CD4-positive, alpha-beta T cell treated with Interleukin-1 beta for 1 hour (primary cell): ENCODE measurements at places on chromosomes 13 and 19.

- no peak for DNase-seq
Measured at GRCh38 chr19:23542562-23542961, 144.4 kb downstream of the ZNF675 start.

DNA sequence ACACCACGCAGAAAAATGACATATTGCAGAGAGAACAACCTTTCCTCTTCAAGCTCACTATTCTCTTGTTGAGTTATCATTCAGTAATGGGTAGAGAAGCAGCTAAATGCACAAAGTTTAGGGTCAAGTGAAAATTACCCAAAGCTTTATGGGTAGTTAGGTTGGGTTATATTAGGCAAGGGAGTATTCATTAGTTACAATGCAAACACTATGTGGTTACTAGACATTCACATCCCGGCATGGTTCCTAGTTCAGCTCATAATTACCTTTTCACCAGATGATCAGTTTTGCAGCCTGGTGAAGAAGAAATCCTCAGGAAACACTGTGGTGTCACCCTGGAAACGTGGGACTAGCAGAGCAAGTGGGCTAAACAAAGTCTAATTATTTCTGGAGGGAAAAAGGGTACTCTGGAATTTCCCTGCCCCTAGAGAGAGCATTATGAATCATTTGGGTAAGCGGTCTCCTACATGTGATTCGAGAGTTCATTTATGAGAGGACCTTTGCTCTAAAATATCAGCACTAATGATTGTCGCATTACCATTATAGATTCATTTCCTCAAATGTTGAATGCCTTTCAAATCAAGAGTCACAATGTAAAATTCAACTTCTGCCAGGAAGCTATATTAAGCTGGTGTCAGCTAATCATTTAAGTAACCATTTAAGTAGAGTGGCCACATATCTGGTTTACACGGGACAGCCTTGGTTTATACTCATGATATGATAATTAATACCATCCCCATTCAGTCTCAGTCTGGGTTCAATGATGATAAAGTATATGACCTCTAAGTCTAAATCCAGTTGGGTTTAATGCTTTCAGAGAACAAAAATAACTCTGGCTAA lies 1208.0 kb downstream of the DIAPH3 start:
- DNase-seq, result no peak

- no peak for DNase-seq
Measured at GRCh38 chr19:35740108-35740422, 2.2 kb downstream of the IGFLR1 start.

- no peak for DNase-seq
Measured at GRCh38 chr13:25846222-25846984, 205.4 kb downstream of the SHISA2 start.

DNA sequence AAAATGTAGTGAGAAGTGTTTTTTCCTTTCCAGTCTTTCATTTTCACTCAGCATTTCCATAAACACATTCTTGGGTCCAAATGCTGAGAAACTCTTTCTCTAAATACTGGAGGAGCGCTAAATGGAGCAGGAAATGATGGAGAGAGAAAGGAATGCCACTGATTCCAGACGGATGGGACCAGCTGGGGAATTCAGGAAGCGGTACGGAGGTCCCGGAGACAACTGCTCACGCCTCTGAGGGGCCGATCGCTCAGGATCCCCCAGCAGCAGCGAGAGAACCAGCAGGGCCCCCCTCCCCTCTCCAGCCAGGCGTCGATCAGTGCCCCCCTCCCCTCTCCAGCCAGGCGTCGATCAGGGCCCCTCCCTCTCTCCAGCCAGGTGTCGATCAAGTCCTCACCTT lies 13.2 kb downstream of the RASA3 start:
- no peak for DNase-seq

- no peak for DNase-seq
Measured at GRCh38 chr13:48773531-48774275, 120.0 kb downstream of the CYSLTR2 start.

DNA sequence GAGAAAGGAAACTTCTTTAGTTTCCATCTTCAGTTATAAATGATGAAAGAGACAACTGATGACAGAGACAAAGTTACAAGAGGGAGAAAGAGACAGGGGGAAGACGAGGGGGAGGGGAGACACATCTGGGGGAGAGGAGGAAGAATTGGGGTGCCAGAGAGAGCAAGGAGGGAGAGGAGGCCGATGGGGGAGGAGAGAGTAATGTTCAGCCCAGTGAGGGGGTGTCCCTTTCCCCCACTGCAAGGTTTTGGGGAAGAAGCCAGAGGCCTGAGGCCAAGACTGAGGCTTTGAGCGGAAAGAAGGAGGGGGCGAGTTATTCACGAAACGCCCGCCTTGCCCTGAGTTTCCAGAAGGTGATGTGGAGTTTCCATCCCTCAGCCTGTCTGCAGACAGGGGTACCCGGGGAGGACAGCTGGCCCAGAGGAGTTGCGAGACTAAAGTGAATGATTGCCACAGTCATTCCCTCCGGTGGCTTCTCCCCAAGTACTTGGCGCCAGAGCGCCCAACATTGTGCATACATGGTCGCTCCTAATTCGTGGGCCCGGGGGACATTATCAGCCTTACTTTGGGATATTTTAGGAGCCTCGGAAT lies 558 bp upstream of the PPAN start:
- peak; percentile 69 for DNase-seq

- DNase-seq, result no peak
Measured at GRCh38 chr13:37407156-37407555, 191.4 kb downstream of the POSTN start.

- no peak for DNase-seq
Measured at GRCh38 chr19:29170554-29170953, 42.4 kb downstream of the UQCRFS1 start.

- DNase-seq, result no peak
Measured at GRCh38 chr13:110486061-110486715, 75.3 kb downstream of the RAB20 start.

DNA sequence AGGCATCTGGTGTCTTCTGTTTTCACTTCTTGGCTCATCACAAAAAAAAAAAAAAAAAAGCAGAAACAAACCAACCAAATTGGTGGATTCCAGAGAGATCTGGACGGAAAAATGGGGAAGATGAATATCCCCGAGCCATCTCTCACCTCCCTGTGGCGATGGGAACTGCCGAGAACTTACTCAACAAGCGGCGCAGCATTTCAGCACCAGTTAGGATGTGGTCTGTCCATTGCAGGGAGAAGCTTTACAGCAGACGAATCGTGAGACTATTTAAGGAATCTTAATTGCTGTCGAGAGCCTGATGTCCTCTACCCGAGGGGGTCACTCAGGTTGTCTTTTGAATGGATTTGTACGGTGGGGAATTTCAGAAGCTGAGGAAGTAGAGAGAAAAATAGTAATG lies 17.3 kb upstream of the KDM4B start:
- DNase-seq, result no peak

DNA sequence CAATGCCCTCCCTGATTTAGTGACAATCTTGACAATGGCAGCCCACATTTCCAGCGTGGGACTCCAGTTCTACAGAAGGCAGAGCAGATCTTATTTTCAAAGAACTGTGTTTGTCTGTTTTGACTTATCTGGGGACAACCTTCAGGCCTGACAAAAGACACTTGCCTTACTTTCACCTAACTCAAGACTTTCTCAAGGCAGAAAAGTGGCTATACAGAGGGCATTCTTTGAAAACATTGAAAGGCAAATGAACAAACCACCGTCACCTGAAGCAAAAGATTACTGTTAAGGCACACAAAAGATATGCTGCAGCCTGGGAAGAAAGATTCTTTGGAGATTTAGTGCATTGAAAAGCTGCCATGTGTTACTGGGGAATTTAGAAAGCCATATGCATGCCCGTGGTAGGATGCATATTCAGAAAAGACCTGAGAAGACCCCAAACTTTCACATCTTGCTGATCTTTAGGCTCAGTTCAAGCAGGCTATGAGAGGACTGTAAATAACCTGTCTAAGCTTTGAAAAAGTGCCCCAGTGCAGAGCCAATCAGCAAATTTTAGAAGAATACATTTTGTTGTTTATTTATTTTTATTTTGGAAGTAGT lies 82.8 kb downstream of the TSC22D1 start:
- DNase-seq, result no peak

DNA sequence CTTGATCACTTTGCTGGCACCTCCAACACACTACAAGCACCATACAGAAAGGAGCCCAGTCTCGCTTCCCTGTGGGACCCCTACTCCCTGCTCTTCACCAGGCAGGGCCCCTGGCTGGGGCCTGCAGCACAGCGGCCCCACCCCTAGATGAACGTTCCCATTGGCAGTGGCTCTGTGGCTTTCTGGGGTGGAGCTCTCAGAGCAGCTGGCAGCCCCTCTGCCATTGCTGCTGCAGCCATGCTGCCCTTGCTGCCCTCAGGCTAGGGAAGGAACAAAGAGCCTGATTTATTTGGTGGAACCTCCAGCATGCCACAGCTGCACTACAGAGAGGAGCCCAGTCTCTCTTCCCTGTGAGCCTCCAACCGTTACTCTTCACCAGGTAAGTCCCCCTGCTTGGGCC lies 5.8 kb downstream of the SIGLEC6 start:
- DNase-seq, result no peak

- no peak for DNase-seq
Measured at GRCh38 chr13:50995854-50996253, 86.3 kb downstream of the RNASEH2B start.

DNA sequence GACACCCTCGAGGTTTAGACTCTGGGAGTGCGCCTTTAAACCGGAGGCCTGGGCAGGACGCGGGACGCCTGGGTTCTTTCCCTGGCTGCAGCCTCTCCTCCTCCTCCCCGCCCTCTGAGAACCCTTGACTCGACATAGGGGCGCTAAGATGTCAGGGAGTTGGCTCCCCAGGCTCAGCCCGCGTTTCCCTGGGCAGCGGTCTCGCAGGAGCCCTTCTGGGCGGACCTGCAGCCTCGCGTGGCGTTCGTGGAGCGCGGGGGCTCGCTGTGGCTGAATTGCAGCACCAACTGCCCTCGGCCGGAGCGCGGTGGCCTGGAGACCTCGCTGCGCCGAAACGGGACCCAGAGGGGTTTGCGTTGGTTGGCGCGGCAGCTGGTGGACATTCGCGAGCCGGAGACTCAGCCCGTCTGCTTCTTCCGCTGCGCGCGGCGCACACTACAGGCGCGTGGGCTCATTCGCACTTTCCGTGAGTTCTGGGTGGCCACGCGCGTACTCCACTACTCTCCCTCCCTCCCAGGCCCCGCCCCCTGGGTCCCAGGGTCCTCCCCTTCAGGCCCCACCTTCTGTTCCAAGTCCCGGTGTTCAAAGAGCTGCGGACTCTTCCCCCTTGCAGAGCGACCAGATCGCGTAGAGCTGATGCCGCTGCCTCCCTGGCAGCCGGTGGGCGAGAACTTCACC lies 1.3 kb downstream of the ICAM5 start:
- peak; percentile 62 for DNase-seq

GRCh38 chr19:10219678-10220077 lies 11.5 kb downstream of the S1PR2 start:
- DNase-seq, result peak; percentile 64

- DNase-seq, result no peak
Measured at GRCh38 chr13:55263045-55263444, 1877.7 kb upstream of the PRR20A start.

DNA sequence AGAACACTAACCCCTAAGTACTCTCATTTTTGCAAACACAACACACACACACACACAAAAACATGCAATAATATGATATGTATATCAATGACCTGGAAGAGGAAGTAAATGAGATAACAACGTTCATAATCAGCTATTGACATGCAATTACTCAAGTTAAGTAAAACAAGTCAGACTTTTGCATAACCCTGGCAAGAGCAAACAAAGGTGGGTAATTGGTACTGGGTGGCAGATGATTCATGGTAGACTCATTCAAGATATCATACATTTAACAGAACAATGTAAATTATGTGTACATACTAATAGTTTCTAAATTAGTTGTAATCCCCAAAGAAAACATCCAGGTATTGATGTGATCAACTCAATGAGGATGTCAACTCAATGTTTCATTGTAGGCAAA lies 508.8 kb downstream of the DACH1 start:
- DNase-seq, result no peak

DNA sequence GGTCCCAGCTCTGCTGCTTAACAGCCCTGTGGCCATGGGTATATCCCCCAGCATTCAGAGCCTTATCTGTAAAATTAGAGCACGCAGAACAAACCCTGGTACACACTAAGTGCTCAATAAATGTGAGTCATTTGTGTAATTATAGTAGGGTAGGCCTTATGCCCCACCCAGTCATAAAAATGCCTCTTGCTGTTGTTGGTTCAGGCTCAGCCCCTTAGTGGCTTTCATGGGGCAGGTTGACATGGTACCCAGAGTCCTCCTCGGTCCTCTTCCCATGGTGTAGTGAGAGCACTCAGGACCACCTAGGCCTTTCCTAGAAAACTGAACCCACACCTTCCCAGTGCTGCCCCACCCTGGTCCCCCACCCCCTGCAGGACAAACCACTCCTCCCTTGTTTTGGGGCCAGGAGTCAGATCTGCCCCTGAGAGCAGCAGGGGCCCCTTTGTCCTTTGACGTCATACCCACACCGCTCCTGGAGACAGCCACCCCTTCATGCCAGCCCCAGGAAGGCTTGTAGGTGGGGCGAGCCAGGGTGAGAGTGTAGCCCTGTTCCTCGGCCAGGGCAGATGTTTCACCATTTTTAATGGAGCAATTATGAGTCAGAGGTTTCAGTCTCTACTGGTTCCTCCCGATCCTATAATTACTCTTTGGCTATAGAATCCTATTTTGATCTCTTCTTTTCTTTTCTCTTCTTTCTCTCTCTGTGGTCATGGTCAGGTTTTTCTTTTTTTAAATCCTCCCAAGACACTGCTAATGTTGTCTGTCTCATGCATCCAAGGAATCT lies 36.8 kb downstream of the ACTN4 start:
- DNase-seq, result peak; percentile 78

GRCh38 chr13:97000295-97000925 lies 6.1 kb upstream of the OXGR1 start:
- DNase-seq, result no peak

GRCh38 chr13:95858286-95859075 lies 181.5 kb downstream of the DNAJC3 start:
- DNase-seq, result no peak
